Colonic mucosa (tissue), 4 donors: ENCODE measurements at places on chromosomes 3 and 15. TPM values are rescaled to one million over a fixed set of nuclear protein-coding genes. Genes with fewer than 3 reads are reported as not detected.

Gene HDC
- total RNA-seq: 4.1 TPM

Gene NRG4
- total RNA-seq: 1.1 TPM

Gene ANKDD1A
- total RNA-seq: 0.32 TPM

GRCh38 chr3:14300721-14301399 lies 101.5 kb upstream of the SLC6A6 start:
- DNase-seq: no peak

DNA sequence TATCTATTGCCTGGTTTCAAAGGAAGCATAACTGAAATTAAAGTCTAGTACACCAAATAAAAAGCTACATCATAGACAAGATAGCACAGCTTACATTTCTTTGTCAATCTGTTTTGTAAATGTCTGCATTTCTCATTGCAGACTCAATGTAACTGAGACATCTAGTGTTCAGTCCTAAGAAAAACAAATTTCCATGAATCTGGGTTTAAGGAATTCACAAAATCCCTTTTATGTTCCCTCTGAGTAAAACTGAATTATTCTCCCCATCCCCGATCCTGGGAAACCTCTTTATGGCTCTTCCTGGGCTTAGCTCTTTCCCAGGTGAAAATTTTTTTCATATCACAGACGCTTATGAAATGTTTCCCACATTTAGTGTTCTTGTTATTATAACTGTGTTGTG lies 21.6 kb upstream of the RASA2 start:
- DNase-seq: no peak
